ENCODE measurements at places on chromosomes 2 and 18. TPM values are rescaled to one million over a fixed set of nuclear protein-coding genes. Genes with fewer than 3 reads are reported as not detected.
A peak's percentile ranks its signal among the peaks of the same experiment; 100 is the strongest.

Gene SMYD1
- not detected for total RNA-seq

Gene LDLRAD4
- total RNA-seq: not detected

Gene NEU4
- not detected for total RNA-seq

Gene PTPRM
- total RNA-seq: 77.4 TPM

Gene GALNT14
- 1.4 TPM for total RNA-seq

Gene CARF
- total RNA-seq: 9.5 TPM

DNA sequence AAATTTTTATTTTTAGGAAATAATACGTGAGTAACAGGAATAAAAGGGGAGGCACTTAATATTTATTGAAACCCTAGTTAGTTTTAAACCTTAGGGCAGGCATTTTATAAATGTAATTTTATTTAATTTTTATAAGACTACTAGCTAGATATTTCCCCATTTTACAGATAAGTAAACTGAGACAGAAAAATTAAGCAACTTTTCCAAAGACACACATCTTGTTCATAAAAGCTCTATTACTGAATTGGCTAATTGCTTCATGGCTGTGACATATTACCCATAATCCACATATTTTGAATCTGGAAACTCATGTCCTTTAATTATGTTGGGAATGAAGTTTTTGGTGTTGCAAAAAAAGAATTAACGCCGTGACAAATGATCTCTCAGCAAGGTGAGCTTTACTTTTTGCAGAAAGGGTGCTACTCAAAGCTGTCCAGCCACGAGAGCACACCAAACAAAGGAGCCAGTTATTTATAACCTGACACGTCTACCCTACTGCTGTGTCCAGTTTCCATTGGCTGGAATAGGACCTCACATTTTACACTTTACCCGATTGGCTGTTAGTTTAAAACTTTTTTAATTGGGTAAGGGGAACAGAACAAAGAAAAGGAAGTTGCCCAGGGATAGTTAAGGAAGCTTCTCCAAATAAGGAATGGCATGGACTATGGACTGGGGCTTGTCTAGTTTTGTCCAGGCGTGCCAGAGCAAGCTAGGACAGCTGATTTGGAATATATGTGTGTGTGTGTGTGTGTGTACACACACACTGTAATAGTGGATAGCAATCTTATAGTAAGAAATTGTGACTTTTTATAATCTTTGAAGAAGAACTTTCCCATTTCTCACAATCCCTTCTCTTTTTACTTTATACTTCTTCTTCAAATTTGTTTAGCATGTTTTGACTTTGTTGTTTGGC lies 54.2 kb downstream of the COMMD1 start:
- DNase-seq: no peak

DNA sequence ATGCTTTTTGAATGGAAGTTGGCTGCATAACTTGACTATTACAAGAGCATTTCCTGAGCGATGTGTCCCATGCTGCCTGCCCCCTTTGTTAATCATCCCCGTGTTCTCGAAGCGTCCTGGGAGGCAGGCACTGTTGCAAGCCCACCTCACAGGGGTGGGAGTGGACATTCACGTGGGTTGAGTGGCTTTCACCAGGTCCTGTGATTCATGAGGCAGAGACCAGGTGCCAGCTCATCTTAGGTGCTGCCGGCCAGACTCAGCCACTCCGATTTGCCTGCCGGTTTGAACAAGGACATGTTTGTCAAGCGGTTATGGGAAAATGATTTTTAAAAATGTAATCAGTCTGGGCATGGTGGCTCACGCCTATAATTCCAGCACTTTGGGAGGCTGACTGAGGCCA lies 112.5 kb downstream of the ZNF532 start:
- DNase-seq: no peak

- DNase-seq: no peak
These were observed 151.1 kb upstream of the RIOK3 start for GRCh38 chr18:23301972-23302371.

GRCh38 chr2:157572725-157573124 lies 55.9 kb downstream of the ACVR1C start:
- DNase-seq: peak; percentile 6

GRCh38 chr2:24082787-24083566 lies 1.7 kb downstream of the TP53I3 start:
- peak; percentile 4 for DNase-seq
